ENCODE measurements at places on chromosomes 5 and 9. TPM values are rescaled to one million over a fixed set of nuclear protein-coding genes. Genes with fewer than 3 reads are reported as not detected.

Gene DMRTA1
- total RNA-seq = not detected

Gene SPATA31E1
- not detected for total RNA-seq

Gene SH3RF2
- 15.9 TPM for total RNA-seq

Gene MAN1B1
- total RNA-seq = 104 TPM

Gene PCDHGB5
- not detected for total RNA-seq

Gene SPINK13
- total RNA-seq = not detected

GRCh38 chr5:171528865-171529614 lies 109.6 kb downstream of the FGF18 start:
- DNase-seq = no peak

- DNase-seq = no peak
These were observed 26.9 kb downstream of the GOLPH3 start for GRCh38 chr5:32147236-32147635.

DNA sequence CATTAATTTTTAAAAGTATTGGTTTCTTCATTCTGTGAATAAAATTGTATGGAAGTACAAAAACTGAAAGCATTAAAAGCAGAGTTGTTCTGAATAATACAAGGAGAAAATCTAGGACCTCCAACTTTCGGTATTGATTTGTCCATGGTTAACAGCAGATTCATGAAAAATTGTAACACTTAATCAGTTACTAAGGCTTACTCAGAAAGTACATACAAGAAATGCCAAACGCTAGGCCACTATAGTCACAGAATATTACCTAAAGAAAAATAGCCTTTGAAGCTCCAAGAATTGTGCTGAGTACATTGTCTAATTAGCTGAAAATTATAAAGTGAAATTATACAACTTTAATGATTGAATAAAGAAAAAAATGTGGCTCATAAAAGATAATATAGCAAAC lies 271.7 kb downstream of the PTPRD start:
- no peak for DNase-seq

DNA sequence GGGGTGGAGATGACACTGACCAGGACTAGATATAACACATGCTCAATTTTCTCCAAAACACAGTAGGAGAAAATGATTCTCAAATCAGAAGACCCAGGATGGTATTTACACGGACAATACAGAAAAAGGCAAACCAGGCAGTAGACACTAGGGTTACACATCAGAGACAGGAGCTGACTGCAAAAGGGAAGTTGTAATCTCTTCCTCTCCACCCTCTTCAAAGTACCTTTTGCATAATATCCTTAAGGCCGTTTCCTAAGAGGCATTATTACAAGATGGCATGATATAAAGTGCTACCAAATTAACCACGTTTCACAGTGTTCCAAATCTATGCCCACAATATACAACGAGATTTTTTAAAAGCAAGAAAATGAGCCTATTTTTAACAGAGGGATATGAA lies 39.2 kb downstream of the YIPF5 start:
- no peak for DNase-seq

GRCh38 chr9:91898451-91899218 lies 51.4 kb downstream of the ROR2 start:
- peak; percentile 3 for DNase-seq

DNA sequence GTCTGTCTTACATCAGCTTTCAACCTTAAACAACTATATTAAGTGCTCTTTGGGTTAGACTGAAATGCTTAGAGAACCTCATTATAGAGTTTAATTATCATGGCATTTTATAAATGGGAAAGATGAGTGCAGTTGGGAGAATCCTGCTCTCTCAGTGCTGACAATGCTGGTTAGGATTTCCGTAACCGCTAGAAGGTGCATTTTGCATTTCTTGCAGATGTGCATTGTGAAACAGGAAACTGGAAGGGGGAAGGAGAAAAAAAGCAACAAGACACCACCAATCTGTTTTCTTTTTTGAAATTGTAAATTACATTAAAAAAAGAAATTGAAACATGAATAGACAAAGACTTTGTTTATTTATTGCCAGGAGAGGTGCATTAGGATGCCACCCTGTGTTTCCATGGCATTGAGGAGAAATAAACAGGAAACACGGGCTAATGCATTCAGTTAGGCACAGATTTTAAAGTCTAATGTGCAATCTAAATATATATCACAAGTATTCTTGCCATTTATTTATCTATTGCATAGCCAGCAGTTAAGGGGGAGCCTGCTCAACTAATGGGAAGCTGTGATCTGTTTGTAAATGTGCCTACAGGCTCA lies 478.9 kb downstream of the PSAT1 start:
- DNase-seq = no peak

DNA sequence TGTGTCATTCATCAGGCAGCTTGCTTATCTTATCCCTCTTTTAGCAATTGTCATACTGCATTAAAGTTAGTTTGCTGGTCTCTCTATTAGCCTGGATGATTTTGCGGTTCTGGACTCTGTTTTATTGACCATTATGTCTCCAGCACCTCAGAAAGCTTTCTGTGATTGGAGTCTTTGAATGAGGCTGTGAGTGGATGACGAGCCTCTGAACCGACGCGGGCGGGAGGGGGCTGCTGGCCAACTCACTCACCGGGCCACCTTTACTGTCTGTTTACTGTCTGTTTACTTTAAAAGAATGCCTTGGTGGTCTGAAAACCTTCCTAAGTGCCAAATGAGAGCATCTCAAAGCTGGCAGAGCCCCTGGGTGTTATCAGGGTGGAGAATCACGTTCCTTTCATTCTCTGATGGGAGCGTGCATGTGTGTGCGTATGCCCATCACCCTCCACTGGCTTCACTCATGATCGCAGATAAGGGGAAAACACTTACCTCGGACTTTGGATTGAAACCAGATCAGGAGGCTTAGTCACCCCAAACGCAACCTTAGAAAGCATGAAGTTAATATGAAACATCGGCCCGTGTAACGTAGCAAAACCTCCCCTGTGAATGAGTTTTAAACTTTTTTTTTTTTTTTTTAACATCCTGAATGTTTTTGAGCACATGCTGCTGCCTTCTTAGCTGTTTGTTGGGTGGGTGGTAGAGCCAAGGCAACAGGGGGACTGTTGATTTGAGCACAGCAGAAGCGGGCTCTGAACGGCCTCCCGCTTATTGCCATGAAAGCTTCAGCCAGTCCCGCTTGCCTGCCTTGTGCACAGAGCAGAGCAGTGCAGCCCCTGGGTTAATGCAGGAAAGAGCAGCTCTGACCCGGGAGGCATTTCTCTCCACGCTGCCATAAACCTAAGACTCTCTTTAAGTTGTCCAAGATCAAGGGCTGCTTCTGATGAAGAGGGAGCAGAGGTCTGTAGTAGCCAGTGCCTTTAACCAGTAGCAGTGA lies 173.6 kb downstream of the GADD45G start:
- DNase-seq = no peak

DNA sequence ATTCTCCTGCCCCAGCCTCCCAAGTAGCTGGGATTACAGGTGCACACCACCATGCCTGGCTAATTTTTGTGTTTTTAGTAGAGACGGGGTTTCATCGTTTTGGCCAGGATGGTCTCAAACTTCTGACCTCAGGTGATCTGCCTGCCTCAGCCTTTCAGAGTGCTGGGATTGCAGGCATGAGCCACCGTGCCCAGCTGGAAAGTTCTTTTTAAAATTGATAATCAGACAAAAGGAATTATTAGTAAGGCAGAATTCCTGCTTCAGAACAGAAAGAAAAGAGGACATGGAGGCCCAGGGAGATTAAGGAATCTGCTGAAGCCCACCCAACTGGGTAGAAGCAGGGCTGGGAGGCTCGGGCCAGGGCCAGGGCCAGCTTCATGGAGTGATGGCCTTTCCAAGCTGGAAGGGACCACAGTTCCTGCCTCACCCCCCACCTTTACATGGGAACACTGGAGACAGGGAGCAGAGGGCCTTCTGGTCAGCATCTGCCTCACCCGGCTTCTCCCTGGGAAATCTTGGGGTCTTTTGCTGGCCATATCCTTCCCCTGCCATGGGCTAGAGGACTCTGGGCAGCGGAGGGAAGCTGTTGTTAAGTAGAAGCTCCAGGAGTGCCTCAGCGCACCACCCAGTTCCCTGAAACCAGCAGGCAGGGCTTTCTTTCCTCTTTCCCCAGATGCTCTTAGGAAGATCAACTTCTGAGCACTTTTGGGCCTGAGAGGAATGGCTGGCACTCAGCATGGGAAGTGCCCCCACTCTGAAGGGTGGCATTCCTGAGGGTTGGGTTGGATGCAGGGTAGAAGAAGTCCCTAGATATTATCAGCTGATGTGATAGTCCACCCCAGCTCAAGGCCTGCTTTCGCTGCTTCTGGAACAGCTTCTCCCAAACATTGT lies 70.1 kb downstream of the RGS3 start:
- DNase-seq = no peak

- no peak for DNase-seq
These were observed 11.7 kb downstream of the SPIN1 start for GRCh38 chr9:88399966-88400365.

DNA sequence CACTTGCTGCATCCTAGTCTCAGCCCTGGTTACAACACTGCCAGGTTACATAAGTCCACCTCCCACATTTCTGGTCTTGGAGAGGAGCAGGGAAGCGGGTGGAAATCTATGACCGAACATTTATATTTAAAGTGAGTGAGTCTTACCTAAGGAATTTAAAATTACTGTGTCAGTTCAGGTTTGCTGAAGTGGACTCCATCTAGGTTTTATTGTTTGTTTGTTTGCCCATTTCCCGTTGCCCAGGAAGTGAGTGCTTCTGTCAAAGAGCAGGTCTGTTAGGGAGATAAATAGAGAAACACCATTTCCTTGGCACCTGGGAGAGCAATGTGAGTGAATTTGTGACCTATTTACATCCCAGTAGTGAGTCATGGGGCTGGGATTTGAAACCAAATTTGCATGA lies 179.5 kb downstream of the KIF4B start:
- DNase-seq = peak; percentile 72

DNA sequence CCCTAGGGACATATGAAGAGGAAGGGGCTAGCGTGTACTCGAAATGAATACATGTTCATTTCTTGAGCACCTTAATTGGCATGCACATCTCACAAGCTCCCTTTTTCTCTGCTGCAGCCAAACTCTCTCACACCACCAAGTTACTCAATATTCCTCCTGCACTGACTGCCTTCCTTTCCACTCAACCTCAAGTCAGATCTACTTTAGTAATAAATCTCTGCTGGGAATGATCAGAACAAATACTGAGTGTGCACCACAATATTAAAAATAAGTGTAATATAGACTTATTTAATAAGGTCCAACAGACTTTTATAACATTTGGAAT lies 995.8 kb upstream of the WWC1 start:
- no peak for DNase-seq

GRCh38 chr5:174609116-174609515 lies 115.3 kb upstream of the MSX2 start:
- DNase-seq = peak; percentile 75

GRCh38 chr5:95620870-95621838 lies 1.3 kb downstream of the GPR150 start:
- DNase-seq = no peak

DNA sequence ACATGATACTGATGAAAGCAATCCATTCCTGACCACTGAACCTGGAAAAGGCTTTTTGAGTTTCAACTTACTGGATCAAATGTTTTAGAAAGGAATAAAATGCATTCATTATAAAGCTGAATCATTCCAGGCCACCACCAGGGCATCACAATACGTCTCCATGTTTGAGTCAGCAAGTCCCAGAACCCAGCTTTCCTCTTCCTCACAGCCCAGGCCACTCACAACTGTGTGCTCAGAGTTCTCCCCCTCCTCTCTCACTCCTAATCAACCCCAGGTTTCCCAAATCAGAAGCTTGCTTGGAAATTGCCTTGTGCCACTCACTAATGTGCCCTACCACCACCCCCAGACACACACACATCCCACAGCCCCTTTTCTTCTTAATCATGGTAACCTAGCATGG lies 91.7 kb downstream of the GNA14 start:
- DNase-seq = no peak

DNA sequence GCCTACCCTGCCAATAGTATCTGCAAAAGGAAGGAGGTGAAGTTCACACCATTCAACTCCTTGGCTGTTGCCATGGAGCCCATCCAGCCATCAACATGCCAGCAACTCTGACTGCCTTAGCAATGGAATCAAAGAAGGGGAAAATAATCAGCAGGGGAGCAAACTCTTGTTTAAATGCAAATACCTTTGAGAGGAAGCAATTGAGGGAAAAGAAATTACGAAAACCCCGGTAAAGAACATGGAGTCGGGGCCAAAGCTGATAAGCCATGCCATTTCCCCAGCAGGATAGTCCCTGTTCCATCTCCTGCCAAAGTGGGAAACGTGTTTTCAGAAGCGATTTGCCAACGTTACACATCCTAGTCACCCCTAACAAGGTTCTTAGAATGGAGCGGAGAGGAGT lies 69.0 kb downstream of the MFAP3 start:
- DNase-seq = no peak

DNA sequence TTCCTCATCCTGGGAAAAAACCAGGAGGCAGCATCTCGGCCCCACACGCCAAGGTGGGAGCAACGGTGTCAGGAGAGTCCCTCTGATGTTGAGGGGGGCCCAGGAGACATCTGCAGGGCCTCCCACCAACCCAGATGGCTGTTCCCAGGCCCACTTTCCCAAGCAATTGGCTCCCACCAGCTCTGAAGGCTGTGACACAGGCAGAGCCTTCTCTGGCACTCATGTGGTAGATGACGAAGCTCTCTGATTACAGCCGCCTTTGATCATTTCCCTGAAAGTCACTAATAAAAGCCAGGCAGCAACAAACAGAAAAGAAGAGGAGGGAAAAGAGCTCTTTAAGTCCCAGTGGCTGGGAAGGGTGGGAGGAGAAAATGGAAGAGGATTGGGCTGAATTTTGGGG lies 226.5 kb downstream of the CDK5RAP2 start:
- no peak for DNase-seq

GRCh38 chr5:55597014-55597981 lies 62.5 kb upstream of the PLPP1 start:
- peak; percentile 39 for DNase-seq

- DNase-seq = no peak
These were observed 32.4 kb downstream of the GOLGA2 start for GRCh38 chr9:128243215-128244018.

DNA sequence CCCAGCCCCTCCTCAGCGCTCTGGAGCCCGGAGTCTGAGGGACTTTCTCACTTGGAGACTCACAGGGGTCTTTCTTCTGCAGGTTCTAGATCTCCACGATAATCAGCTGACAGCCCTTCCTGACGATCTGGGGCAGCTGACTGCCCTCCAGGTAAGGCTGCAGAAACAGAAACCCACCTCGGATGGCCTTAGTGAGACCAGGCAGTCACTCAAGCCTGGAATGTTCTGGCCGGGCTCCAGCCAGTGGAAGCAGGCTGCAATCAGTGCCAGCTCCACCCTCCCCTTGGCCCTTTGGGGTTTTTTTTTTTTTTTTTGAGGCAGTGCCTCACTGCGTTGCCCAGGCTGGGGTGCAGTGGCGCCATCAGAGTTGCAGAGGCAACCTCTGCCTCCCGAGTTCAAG lies 7.6 kb downstream of the LRSAM1 start:
- no peak for DNase-seq

DNA sequence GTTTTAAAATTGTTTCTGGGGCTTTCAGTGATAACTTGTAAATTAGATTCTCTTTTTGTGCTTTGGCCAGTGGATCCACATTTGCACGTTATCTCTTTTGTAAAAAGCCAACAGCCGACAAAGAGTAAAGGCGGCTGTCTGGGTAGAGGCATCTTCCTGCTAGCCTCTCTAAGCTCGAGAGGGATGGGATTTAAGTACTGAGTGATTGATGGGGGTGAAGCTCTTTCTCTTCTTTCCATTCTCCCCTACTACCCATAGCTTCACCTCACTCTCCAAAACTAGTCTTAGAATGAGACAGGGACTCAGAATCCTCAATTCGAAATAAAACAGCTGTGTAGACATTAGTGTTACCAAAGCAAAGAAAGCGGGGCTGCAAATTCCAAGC lies 3.4 kb downstream of the PBX3 start:
- DNase-seq = no peak

Measured in HT-29 (cell line).